Heart right ventricle (tissue), 16 donors: ENCODE measurements at places on chromosomes 16 and 17. TPM values are rescaled to one million over a fixed set of nuclear protein-coding genes. Genes with fewer than 3 reads are reported as not detected.

The KRTAP4-4 gene
- total RNA-seq: not detected

The KCTD11 gene
- total RNA-seq: 7.6 TPM

The ASGR2 gene
- total RNA-seq: not detected

The SYCE1L gene
- 1.4 TPM for total RNA-seq

DNA sequence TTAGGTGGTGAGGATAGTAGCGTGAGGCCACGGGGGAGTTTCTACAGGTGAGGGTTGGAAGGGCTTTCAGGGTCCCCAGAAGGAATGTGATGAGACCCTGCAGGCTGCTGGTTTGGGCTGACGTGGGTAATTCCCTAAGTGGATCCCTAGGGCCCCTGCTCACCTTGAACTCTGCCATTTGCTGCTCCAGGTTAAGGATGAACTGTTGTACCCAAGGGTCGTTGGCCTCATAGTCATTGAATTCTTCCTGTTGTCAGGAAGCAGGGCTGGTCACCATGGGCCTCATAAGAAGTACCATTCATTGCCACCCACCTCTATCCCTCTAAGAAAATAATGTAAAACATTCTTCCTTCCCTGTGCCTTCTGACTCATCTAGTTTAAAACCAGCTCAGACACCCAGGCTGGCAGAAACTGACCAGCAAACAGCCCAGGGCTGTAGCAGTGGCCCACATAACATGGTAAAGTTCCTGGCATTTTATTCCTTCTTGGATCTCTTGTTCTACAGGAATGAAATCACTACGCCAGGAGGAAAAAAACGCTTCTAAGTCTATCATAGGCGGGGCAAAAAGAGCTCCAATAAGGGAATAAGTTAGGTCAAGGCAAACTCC is 27.6 kb downstream of the FCSK start:
- DNase-seq: no peak
- H3K4me1 ChIP-seq: peaks cover 14% of the 10 kb centered on the region
- H3K36me3 ChIP-seq: peaks cover 96% of the 10 kb centered on the region
- no peak overlapping the region for H3K4me3 ChIP-seq

- no peak for DNase-seq
- H3K4me1 ChIP-seq: peaks cover 4% of the 10 kb centered on the region
- H3K36me3 ChIP-seq: no peaks in the 10 kb centered on the region
- H3K4me3 ChIP-seq: no peak overlapping the region
- H3K27ac ChIP-seq: no peak overlapping the region
These were observed 74.1 kb downstream of the NTN1 start for GRCh38 chr17:9095390-9095789.

- H3K4me1 ChIP-seq: peaks cover 12% of the 10 kb centered on the region
- H3K36me3 ChIP-seq: no peaks in the 10 kb centered on the region
- H3K27me3 ChIP-seq: no peaks in the 10 kb centered on the region
- no peak for DNase-seq
- H3K27ac ChIP-seq: no peak overlapping the region
These were observed 6.1 kb downstream of the SGSM2 start for GRCh38 chr17:2343421-2343820.

DNA sequence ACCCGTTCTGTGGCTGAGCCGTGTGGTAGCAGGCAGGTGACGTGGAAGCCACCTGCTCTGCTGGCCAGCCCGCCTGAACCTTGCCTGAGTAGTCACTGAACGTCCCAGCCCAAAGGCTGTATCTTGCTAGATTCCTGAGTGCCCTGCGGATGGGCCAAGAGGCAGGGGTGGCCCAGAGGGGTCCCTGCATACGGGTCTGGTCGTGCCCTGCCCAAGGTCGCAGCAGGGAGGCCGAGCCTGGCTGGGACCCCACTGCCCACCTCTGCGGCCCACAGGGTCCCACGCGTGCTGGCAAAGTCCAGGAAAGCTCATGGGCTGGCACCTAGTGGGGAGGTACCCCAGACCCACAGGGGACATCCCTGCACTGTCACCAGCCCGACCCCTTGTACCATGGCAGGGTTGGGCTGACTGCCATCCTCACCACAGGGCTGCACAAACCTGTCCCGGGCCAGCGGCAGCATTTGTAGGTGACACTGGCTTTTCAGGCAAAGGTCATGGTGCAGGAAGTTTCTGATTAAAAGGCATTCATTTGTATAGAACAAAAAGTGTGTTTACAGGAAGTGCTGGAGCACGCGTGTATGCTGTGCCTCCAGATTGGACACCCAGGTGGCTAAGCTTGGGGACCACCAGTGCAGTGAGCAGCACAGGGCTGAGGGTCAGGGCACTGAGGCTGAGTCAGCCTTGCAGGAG is 45.1 kb upstream of the ZC3H18 start:
- peak; percentile 8 for DNase-seq
- H3K36me3 ChIP-seq: no peaks in the 10 kb centered on the region
- no peaks in the 10 kb centered on the region for H3K27me3 ChIP-seq
- H3K4me3 ChIP-seq: no peak overlapping the region
- peaks cover 12% of the 10 kb centered on the region for H3K4me1 ChIP-seq

DNA sequence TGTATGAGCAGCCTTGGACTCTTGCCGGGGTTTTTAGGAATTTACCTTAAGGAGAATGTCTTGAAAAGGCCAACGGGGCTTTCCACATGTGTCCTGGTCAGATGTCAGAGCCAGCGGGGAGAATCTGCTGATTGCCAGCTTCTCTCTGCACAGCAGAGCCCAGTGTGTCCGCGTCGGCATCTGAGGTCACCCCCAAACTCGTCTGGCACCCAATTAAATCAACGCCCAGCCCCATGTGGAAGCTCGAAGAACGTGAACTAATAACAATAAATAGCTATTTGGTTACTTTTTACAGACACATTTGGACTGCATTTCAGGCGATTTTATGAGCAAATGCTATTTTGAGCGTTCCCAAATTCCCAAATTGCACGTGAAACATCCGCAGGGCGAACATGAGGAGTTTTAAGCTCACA is 303.5 kb downstream of the FOXL1 start:
- H3K27me3 ChIP-seq: no peaks in the 10 kb centered on the region
- H3K36me3 ChIP-seq: no peaks in the 10 kb centered on the region
- H3K4me3 ChIP-seq: no peak overlapping the region
- no peak for DNase-seq
- peaks cover 6% of the 10 kb centered on the region for H3K4me1 ChIP-seq

GRCh38 chr17:58207451-58207850 is 11.6 kb downstream of the MKS1 start:
- H3K27me3 ChIP-seq: no peaks in the 10 kb centered on the region
- H3K4me3 ChIP-seq: no peak overlapping the region
- no peak for DNase-seq
- H3K27ac ChIP-seq: no peak overlapping the region

- DNase-seq: no peak
- peaks cover 11% of the 10 kb centered on the region for H3K4me1 ChIP-seq
- H3K4me3 ChIP-seq: no peak overlapping the region
- H3K27ac ChIP-seq: no peak overlapping the region
- H3K36me3 ChIP-seq: no peaks in the 10 kb centered on the region
- H3K27me3 ChIP-seq: no peaks in the 10 kb centered on the region
These were observed 13.7 kb upstream of the GUCY2D start for GRCh38 chr17:7988750-7989178.

DNA sequence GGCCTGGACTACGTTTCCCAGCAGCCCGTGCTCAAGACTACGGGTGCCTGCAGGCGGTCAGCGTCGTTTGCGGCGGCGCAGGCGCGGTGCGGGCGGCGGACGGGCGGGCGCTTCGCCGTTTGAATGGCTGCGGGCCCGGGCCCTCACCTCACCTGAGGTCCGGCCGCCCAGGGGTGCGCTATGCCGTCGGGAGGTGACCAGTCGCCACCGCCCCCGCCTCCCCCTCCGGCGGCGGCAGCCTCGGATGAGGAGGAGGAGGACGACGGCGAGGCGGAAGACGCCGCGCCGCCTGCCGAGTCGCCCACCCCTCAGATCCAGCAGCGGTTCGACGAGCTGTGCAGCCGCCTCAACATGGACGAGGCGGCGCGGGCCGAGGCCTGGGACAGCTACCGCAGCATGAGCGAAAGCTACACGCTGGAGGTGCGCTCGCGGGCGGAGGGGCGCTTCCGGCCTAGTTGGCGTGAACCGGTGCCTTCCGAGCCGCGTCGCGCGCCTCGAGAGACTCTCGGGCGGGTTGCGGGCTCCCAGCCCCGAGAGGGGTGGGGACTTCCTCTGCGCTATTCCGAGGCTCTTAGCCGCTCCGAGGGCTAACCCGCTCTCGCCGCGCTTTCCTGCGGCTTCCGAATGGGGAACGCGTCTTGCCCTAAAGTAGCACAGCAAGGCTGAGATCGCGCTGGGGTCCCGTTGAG is at the start of gene RBL2:
RBL2 (plus strand) TSS at position 95 of the 689 bp plus-strand sequence; CDS start at position 181, 86 bp downstream.
- H3K27me3 ChIP-seq: no peaks in the 10 kb centered on the region
- H3K4me3 ChIP-seq: peak within 1 kb of the TSS; percentile 94
- peaks cover 6% of the 10 kb centered on the region for H3K4me1 ChIP-seq
- peak within 1 kb of the TSS; percentile 94 for H3K27ac ChIP-seq

DNA sequence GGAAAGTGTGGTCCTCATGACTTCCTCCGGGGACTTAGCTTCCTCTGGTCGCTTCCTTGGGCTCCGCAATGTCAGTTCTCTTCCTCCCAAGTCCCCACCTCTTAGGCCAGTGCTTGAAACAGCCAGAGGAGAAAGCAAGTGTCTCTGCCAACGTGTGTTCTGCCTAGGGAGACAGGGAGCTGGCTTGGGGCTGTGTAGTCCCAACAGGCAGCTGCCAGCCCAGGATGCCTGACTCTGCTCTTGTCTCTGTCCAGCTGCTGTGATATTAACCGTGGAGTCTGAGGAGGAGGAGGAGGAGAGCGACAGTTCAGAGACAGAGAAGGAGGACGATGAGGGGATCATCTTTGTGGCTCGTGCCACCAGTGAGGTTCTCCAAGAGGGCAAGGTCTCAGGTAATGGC is 13.5 kb upstream of the PLEKHG4 start:
- no peaks in the 10 kb centered on the region for H3K27me3 ChIP-seq
- H3K36me3 ChIP-seq: no peaks in the 10 kb centered on the region
- no peak overlapping the region for H3K4me3 ChIP-seq
- H3K4me1 ChIP-seq: no peaks in the 10 kb centered on the region

DNA sequence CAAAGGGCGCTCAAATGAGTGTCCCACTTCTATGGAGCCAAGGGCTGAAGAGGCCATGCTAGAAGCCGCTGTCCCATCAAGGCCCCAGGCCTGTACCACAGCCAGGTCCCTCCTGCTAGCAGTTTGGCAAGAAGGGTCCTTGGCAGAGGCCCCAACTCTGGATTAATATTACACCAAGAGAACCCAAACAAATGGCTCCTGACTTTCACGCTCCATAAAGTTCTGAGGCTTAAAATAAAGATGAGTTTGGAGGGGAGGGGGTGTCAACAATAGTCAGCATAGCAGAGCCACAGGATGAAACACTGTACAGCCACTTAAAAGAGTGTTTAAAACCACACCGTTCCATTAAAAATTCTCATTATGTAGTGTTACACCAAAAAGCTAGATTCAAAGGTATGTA is 30.5 kb downstream of the CUEDC1 start:
- no peak overlapping the region for H3K27ac ChIP-seq
- DNase-seq: no peak
- no peak overlapping the region for H3K4me3 ChIP-seq
- H3K36me3 ChIP-seq: no peaks in the 10 kb centered on the region
- peaks cover 70% of the 10 kb centered on the region for H3K4me1 ChIP-seq
- no peaks in the 10 kb centered on the region for H3K27me3 ChIP-seq

DNA sequence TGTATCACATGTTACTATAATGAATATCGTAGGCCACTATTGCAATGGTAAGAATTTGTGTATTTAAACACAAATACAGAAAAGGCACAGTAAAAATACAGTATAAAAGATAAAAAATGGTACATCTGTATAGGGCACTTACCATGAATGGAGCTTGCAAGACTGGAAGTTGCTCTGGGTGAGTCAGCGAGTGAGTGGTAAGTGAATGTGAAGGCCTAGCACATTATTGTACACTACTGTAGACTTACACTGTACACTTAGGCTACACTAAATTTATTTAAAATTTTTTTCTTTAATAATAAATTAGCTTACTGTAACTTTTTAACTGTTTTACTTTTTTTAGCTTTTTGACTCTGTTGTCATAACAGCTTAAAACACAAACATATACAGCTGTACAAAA is 42.5 kb downstream of the AKAP10 start:
- H3K4me1 ChIP-seq: no peaks in the 10 kb centered on the region
- no peaks in the 10 kb centered on the region for H3K27me3 ChIP-seq
- DNase-seq: no peak
- H3K27ac ChIP-seq: no peak overlapping the region
- H3K4me3 ChIP-seq: no peak overlapping the region

GRCh38 chr16:61812251-61812650 is 224.0 kb downstream of the CDH8 start:
- no peaks in the 10 kb centered on the region for H3K27me3 ChIP-seq
- DNase-seq: no peak
- H3K36me3 ChIP-seq: no peaks in the 10 kb centered on the region
- no peak overlapping the region for H3K27ac ChIP-seq
- no peaks in the 10 kb centered on the region for H3K4me1 ChIP-seq

DNA sequence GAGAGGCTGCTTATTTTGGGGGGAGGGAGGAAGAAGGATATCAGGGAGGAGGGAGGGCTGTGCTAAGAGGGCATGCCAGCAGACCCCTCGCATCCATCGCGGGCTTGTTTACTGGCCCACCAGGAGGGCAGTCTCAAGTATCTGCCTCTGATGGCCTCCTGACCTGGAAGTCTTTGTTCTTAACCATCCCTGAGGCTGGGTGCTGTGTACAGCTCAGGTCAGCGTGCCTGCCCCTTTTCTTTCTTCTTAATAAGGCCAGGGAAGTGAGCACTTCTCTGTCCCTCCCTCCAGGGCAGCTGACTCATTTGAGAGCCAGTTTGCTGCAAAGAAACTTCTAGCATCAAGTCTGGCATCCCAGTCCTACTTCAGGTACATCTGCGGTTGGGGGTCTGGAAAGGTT is 157.0 kb downstream of the CCDC182 start:
- no peak overlapping the region for H3K4me3 ChIP-seq
- peaks cover 13% of the 10 kb centered on the region for H3K4me1 ChIP-seq
- H3K27ac ChIP-seq: no peak overlapping the region
- H3K36me3 ChIP-seq: no peaks in the 10 kb centered on the region

DNA sequence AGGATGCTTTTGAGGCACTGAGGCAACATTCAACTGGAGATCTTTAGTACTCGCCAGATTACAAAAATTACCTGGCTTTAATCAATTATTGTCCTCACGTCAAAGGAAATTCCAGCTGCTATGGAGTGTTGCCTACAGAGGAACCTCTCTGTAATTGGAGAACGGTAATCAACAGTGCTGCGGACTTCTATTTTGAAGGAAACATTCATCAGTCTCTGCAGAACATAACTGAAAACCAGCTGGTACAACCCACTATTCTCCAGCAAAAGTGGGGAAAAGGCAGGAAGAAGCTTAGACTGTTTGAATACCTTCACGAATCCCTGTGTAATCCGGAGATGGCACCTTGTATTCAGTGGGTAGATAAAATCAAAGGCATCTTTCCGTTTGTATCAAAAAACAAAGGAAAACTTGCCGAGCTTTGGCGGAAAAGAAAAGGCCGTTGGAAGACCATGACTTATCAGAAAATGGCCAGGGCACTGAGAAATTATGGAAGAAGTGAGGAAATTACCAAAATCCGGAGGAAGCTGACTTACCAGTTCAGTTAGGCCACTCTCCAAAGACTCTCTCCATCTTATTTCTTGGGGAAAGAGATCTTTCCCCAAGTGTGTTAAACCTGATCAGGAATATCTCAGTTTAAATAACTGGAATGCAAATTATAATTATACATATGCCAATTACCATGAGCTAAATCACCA is 3.0 kb downstream of the SLC35G3 start:
- no peak for DNase-seq
- H3K4me3 ChIP-seq: no peak overlapping the region
- peaks cover 19% of the 10 kb centered on the region for H3K4me1 ChIP-seq
- no peak overlapping the region for H3K27ac ChIP-seq
- H3K36me3 ChIP-seq: no peaks in the 10 kb centered on the region
- no peaks in the 10 kb centered on the region for H3K27me3 ChIP-seq
